ENCODE measurements at places on chromosomes 16 and 17. TPM values are rescaled to one million over a fixed set of nuclear protein-coding genes. Genes with fewer than 3 reads are reported as not detected.

DNA sequence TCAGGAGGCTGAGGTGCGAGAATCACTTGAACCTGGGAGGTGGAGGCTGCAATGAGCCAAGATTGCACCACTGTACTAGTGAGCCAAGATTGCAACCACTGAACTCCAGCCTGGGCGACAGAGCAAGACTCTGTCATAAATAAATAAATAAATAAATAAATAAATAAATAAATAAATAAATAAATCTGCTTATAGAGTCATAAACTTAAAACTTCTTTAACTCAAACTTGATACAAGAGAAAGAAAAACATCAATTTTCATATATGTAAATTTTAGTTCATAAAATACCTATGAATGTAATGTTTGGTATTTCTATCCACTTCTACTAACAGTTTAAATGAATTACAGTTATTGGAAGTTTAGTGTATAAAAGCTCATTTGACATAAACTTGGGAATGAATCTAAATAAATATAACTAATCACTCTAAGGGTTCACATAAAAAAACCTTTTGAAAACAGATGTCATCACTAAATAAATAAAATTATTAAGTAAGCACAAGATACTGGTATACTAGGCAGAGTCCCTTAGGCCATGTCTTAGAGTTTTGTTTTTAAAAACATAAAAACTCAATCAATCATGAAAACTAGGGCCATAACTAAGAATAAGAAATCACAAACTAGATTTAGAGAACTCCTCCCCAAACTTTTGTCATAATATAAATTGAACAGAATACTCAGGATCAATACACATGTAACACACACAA lies 54.1 kb downstream of the SMURF2 start:
- no peak for DNase-seq

DNA sequence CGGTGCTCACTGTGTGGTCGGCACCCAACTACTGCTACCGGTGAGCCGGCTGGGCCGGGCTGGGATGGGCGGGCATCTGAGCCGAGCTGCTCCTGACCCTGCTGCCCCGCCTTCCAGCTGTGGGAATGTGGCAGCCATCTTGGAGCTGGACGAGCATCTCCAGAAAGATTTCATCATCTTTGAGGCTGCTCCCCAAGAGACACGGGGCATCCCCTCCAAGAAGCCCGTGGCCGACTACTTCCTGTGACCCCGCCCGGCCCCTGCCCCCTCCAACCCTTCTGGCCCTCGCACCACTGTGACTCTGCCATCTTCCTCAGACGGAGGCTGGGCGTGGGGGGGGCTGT lies 6.9 kb downstream of the TBX6 start:
- peak; percentile 71 for DNase-seq

DNA sequence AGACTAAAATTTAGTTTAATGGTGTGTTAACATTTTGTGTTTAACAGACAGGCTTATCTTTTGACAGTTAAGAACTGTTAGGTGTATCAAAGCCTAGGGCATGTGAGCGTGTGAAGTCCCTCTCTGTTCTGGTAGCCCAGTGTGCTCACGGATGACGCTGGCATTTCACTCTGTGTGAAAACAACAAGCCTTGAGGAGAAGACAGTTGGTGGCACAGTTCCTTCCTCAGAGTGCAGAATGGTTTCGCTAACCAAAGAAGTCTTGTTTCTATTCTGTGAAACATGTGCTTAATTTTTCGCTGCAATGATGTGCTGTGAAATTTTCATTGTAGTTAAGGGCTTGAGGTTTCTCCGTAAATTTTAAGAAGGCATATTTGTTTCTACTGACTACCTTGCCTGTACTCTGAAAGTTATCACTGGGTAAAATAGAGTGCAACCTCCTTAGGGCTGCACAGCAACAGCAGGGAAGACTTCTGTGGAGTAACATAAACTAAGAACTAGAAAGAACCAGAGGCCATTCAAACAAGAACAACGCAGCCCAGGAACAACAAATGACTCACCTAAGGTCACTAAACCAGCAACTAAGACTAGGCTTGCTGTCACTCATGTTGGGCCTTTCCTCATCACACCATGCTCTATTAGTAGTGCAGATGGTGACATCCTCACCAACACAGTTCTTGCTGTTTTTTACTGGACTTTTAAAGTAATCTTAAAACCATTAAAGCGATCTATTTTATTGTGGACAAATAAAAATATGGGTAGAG lies 33.4 kb downstream of the BRD7 start:
- DNase-seq, result no peak

DNA sequence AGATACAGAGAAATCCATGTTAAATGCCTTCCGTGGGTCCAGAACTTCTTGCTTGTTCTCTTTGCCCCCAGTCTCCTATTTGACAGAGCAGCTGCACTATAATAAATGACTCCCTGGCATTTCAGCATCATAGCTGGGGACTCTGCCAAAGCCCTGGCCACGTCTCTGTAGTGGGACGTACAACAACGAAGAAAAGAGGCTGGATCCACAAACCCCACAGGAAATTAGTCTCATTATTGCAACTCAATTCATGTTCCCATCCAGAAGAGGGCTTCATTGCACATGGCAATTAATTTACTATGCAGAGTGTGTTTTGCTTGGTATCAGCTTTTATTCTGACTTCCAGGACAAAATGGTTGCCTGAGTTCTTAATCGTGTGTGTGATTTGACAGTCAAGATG lies 121.3 kb downstream of the CDH13 start:
- DNase-seq, result peak; percentile 56

DNA sequence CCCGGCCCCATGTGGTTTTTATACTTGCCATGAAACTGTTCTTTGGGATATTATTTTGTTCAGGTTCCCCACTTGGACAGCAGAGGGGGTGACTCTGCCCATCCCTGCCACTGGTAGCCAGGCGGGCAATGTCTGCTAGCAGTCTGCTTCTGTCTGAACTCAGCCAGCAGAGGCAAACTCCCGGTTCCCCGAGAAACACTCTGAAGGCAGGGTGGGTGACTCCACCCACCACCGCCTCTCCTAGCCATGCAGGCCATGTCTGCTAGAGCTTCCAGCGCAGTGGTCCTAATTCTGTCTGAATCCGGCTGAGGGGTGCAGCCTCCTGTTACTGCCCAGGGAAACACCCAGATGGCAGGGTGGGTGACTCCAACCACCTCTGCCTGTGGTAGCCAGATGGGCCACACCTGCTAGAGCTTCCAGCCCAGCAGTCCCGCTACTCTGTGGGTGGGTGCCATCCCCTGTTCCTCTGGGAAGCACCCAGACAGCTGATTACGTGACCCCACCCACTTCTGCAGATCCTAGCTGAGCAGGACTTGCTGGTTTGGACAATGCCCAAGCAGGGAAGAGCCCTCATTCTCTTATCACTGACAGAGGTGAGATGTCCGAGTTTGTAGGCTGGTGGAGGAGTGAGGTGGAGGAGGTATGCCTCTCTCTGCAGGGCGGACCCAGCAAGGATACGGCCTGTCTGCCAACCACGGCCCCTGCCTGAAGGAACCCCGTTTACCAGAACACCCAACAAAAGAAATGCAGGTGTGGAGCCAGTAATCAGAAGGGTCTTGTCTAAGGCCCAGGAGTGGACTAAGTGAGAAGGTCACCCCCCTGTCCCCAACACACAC lies 22.4 kb downstream of the NLRP1 start:
- no peak for DNase-seq

DNA sequence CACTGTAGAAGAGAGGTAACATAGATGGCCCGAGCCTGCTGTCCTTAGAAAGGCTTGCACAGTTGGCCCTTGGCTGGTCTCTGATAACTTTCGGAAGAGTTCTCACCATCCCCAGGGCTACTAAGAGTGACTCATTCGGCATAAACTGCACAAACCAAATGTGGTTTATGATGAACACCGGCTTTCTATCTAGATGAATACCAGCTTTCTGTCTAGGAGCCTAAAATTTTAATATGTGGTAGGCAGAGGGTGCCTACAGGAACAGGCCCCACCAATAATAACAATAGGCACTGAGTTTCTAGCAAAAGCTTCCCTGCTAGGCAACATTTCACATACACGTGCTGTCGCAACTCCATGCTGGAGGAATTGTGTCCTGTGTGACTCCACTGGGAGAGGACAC lies 15.4 kb downstream of the CNOT1 start:
- DNase-seq, result no peak

DNA sequence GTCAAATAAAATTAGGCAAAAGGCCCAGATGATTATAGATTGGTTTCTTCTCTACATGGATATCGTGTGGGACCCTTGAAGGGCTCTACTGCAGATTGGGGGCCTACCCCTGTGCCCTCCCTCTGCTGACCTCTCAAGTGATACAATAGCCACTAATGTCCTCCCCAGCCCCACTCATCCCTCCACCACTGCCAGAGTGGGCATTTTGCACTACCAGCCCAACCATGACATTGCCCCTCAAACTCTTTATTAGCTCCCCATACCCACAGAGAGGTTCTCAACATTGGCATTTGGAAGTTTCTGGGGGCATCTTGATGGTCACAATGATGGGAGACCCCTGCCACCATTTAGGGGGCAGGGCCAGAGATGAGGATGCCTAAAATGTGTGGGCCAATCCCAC lies 41.8 kb downstream of the CCDC182 start:
- DNase-seq, result no peak

DNA sequence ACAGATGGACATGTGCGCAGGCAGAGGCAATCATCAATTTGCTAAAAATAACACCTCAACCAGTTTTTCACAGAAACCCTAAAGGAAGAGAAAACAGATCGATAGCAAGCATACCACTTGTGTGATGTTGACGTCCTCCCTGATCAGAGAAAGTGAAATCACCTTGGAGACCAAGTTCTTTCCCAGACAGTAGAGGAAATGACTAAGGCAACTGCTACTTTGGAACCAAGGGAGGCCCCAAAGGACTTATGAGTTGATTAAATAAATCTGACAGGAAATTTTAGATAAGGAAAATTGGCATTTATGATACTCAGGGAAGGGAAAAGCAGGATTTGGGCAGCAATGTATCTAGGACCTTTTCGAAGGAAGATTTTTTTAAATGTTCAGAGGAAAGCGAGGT lies 267.1 kb upstream of the ASIC2 start:
- DNase-seq, result no peak

- no peak for DNase-seq
These were observed 37.5 kb upstream of the CCR7 start for GRCh38 chr17:40602445-40603443.

DNA sequence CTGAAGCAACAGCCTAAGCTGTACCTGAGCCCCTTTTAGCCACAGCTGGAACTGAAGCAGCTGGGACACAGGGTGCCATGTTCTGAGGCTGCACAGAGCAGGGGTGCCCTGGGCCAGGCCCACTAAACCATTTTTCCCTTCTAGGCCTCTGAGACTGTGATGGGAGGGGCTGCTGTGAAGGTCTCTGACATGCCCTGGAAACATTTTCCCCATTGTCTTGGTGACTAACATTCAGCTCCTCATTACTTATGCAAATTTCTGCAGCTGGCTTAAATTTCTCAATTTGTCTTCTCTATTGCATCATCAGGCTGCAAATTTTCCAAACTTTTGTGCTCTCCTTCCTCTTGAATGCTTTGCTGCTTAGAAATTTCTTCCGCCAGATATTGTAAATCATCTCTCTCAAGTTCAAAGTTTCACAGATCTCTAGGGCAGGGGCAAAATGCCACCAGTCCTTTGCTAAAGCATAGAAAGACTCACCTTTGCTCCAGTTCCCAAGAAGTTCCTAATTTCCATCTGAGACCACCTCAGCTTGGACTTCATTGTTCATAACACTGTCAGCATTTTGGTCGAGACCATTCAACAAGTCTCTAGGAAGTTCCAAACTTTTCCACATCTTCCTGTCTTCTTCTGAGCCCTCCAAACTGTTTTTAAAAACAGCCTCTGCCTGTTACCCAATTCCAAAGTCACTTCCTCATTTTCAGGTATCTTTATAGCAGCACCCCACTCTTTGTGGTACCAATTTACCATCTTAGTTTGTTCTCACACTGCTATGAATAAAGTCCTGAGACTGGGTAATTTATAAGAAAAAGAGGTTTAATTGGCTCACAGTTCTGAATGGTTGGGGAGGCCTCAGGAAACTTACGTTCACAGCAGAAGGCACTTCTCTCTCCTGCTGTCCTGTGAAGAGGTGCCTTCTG lies 49.8 kb downstream of the TMEM100 start:
- no peak for DNase-seq

- no peak for DNase-seq
These were observed 13.5 kb upstream of the FOXN1 start for GRCh38 chr17:28492352-28493310.

DNA sequence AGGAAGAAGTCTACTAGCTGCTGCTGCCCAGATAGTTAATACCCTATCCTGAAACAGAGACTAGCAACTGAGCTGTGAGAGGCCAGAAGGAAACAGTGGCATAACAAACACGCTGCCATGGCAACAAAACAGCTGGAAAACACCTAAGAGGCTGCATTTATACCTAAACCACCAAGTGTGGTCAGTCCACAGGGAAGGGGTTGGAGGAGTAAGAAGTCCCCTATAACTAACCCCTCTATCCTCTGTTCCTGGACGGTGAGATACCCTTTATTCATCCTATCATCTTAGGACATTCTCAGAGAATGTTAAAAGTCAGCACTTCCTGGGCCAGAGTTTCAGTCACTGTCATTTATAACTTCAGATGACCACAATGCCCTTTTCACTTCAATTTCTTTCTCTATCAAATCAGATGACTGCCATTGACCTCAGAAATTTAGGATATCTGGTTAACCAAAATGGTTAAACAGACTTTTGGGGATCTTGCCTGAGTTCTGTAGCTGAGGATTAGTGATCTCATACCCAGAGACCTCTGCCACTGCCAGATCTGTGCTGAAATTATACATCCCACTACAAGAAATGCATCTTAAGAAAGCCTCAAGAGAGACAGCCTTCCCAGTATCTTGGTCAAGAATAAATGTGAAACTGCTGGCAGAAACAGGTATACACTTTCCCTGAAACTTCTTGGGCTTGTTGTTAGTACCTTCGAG lies 36.2 kb downstream of the STH start:
- no peak for DNase-seq

The MTHFSD gene
- 12.6 TPM for total RNA-seq

The SPATA32 gene
- not detected for total RNA-seq

The C17orf78 gene
- total RNA-seq, result not detected

The C16orf96 gene
- 0.07 TPM for total RNA-seq

The RNF40 gene
- 49.3 TPM for total RNA-seq

The PTX4 gene
- total RNA-seq, result not detected

The PERCC1 gene
- 0.27 TPM for total RNA-seq

The UNC13D gene
- total RNA-seq, result 8.6 TPM

The RPGRIP1L gene
- total RNA-seq, result 1.7 TPM
